ENCODE measurements at places on chromosomes 7 and 10. TPM values are rescaled to one million over a fixed set of nuclear protein-coding genes. Genes with fewer than 3 reads are reported as not detected.

The TFR2 gene
- 1.9 TPM for polyA plus RNA-seq

DNA sequence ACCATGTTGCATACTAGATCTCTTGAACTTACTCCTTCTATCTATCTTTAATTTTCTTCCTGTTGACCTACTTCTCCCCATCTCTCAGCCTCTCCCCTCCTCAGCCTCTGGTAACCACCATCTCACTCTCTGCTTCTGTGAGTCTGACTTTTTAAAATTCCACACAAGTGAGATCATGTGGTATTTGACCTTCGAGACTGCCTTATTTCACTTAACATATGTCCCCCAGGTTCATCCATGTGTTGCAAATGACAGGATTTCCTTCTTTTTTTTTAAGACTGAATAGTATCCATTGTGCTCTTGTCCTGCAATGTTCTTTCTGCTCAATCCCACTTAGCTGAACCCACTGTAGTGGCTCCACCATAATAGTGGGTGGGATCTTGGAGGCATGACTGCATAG lies 51.4 kb upstream of the DNAJC1 start:
- no peaks in the 10 kb centered on the region for H3K36me3 ChIP-seq
- H3K4me1 ChIP-seq = no peaks in the 10 kb centered on the region
- no peak for DNase-seq
- no peaks in the 10 kb centered on the region for H3K27me3 ChIP-seq
- H3K27ac ChIP-seq = no peak overlapping the region

DNA sequence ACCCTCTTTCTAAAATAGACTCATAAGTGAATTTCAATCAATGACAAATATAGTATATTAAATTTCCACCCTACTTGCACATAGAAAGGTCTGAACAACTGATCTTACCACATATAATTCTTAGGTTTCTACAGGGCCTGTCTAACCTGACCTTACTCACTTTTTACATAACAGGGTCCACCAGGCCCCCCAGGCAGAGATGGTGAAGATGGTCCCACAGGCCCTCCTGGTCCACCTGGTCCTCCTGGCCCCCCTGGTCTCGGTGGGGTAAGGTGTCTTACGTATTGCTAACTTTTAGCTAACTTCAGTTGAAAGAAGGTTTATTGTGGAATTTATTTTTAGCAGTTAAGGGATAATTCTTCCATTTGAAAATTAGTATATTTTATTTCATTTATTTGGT lies 5.3 kb downstream of the COL1A2 start:
- peaks cover 2% of the 10 kb centered on the region for H3K4me1 ChIP-seq
- no peak overlapping the region for H3K27ac ChIP-seq
- H3K27me3 ChIP-seq = peaks cover 3% of the 10 kb centered on the region
- no peak overlapping the region for H3K4me3 ChIP-seq
- H3K36me3 ChIP-seq = no peaks in the 10 kb centered on the region
- no peak for DNase-seq

The SKIDA1 gene
- 0.48 TPM for polyA plus RNA-seq

- peaks cover 99% of the 10 kb centered on the region for H3K4me1 ChIP-seq
- no peaks in the 10 kb centered on the region for H3K36me3 ChIP-seq
- no peaks in the 10 kb centered on the region for H3K27me3 ChIP-seq
- peak overlapping the region; percentile 47 for H3K27ac ChIP-seq
Observed at GRCh38 chr7:43631559-43631958, 48.7 kb downstream of the STK17A start.

- H3K36me3 ChIP-seq = no peaks in the 10 kb centered on the region
- DNase-seq = peak; percentile 35
- peaks cover 14% of the 10 kb centered on the region for H3K4me1 ChIP-seq
- H3K27ac ChIP-seq = no peak overlapping the region
- H3K27me3 ChIP-seq = no peaks in the 10 kb centered on the region
Observed at GRCh38 chr10:48451969-48452878, 145.7 kb downstream of the MAPK8 start.

DNA sequence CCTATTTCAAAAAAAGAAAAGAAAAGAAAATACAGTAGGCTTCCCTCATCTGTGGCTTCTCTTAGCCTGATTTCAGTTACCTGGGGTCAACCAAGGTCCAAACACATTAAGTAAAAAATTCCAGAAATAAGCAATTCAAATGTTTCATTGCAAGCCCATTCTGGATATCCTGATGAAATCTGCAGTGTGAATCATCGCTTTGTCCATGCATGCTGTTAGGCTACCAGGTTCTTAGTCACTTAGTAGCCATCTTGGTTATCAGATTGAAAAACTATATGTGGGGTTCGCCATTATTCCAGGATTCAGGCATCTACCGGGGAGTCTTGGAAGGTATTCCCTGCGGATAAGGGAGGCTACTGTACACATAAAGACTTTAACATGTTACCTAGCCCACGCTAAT lies 991 bp upstream of the FAM204A start:
- H3K27me3 ChIP-seq = no peaks in the 10 kb centered on the region
- no peak for DNase-seq
- H3K4me1 ChIP-seq = peaks cover 29% of the 10 kb centered on the region
- H3K4me3 ChIP-seq = no peak overlapping the region
- no peak overlapping the region for H3K27ac ChIP-seq

The LMTK2 gene
- 2.9 TPM for polyA plus RNA-seq

The CHPF2 gene
- polyA plus RNA-seq = 16.3 TPM

GRCh38 chr10:79070081-79070605 lies 1.4 kb downstream of the ZMIZ1 start:
- H3K27me3 ChIP-seq = peaks cover 16% of the 10 kb centered on the region
- H3K4me3 ChIP-seq = peak overlapping the region; percentile 75
- H3K36me3 ChIP-seq = no peaks in the 10 kb centered on the region

The VAX1 gene
- polyA plus RNA-seq = not detected

GRCh38 chr7:27213433-27214238 lies 13.7 kb upstream of the HOXA13 start:
- H3K4me3 ChIP-seq = no peak overlapping the region
- peak; percentile 73 for DNase-seq
- peaks cover 89% of the 10 kb centered on the region for H3K27me3 ChIP-seq
- no peak overlapping the region for H3K27ac ChIP-seq

The LDB1 gene
- polyA plus RNA-seq = 22.5 TPM

DNA sequence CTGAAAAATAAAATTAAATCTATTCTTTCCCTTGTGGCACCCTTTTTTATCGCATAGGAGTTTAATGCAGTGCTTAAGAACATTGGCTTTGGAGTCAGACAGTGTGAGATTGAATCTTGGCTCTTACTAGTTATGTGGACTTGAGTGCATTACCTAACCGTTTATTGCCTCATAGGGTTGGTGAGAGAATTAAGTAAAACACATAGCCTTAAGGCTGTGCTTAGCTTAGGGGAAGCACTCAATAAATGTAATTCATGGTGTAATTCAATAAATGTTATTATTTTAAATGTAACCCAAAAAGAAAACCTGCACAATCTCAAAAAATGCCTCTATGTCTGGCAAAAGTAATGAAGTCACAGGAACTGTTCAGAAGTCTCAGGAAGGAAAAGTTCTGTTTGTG lies 2.7 kb downstream of the STK17A start:
- DNase-seq = no peak
- no peaks in the 10 kb centered on the region for H3K27me3 ChIP-seq
- peak overlapping the region; percentile 79 for H3K4me3 ChIP-seq
- no peaks in the 10 kb centered on the region for H3K36me3 ChIP-seq
- peak overlapping the region; percentile 99 for H3K27ac ChIP-seq

- H3K4me3 ChIP-seq = no peak overlapping the region
- H3K36me3 ChIP-seq = no peaks in the 10 kb centered on the region
- no peak for DNase-seq
- no peaks in the 10 kb centered on the region for H3K4me1 ChIP-seq
Observed at GRCh38 chr10:58743466-58744115, 230.9 kb downstream of the BICC1 start.

The CUX1 gene
- polyA plus RNA-seq = 9.1 TPM

GRCh38 chr10:104639590-104640338 lies 1.3 kb upstream of the SORCS3 start:
- no peak for DNase-seq
- H3K4me3 ChIP-seq = no peak overlapping the region
- H3K4me1 ChIP-seq = peaks cover 40% of the 10 kb centered on the region
- no peaks in the 10 kb centered on the region for H3K36me3 ChIP-seq
- H3K27ac ChIP-seq = no peak overlapping the region

- no peaks in the 10 kb centered on the region for H3K36me3 ChIP-seq
- no peaks in the 10 kb centered on the region for H3K27me3 ChIP-seq
- no peak overlapping the region for H3K4me3 ChIP-seq
- DNase-seq = no peak
Observed at GRCh38 chr7:130358471-130358870, 13.9 kb downstream of the CPA5 start.

The SLC13A1 gene
- not detected for polyA plus RNA-seq

The TMEM236 gene
- 0.09 TPM for polyA plus RNA-seq

GRCh38 chr10:91159254-91159783 lies 61.1 kb upstream of the PCGF5 start:
- DNase-seq = no peak
- H3K4me1 ChIP-seq = peaks cover 20% of the 10 kb centered on the region
- no peaks in the 10 kb centered on the region for H3K36me3 ChIP-seq
- peaks cover 8% of the 10 kb centered on the region for H3K27me3 ChIP-seq
- no peak overlapping the region for H3K4me3 ChIP-seq

- no peak overlapping the region for H3K4me3 ChIP-seq
- no peaks in the 10 kb centered on the region for H3K27me3 ChIP-seq
- H3K27ac ChIP-seq = no peak overlapping the region
- no peak for DNase-seq
Observed at GRCh38 chr10:122188706-122189105, 82.4 kb upstream of the BTBD16 start.

The ANKRD61 gene
- polyA plus RNA-seq = 0.13 TPM

The JCAD gene
- polyA plus RNA-seq = 0.26 TPM

The FANK1 gene
- polyA plus RNA-seq = 0.35 TPM

GRCh38 chr7:103569621-103570305 lies 123.8 kb upstream of the SLC26A5 start:
- no peaks in the 10 kb centered on the region for H3K36me3 ChIP-seq
- DNase-seq = no peak

DNA sequence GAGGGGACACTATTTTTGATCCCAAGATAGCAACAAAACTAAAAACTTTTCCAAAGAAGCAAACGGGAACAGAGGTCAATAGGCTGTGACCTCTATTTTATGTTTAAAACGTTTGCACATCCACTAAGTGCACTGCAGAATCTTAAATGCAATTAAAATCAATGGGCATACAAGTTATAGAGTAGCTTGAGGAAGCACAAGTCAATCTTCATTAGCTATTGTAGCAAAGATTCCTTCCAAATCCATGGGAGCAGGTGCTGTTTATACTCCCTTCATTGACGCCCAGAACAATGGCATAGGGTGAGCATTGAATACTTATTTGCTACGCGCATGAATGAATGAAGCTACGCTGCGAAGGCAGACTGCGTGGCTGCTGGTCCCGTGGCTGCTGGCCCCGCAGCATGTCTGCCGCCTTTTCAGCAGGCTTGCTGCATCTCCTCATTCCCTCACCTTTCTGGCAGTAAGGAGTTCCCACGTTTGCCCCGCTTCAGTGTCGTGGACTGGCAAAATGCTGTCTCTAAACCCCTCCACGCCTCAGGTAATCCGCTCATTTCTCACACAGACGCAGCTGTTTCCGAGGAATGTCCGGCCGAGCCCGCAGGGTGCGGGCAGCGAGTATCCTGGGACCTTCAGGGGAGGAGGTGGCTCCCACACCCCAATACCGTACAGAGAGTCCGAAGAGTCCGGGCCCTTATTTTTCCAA lies 754 bp upstream of the PHYHIPL start:
- H3K36me3 ChIP-seq = no peaks in the 10 kb centered on the region
- no peak for DNase-seq
- no peak overlapping the region for H3K4me3 ChIP-seq
- peaks cover 15% of the 10 kb centered on the region for H3K4me1 ChIP-seq

The DRGX gene
- polyA plus RNA-seq = 0.11 TPM

The MCM10 gene
- 0.80 TPM for polyA plus RNA-seq

All from spleen (tissue), 13 donors.